NCI-H1105 (cell line): ENCODE measurements at places on chromosomes 5 and 9.

GRCh38 chr9:11992866-11993265 is 700.3 kb upstream of the TYRP1 start:
- no peak for DNase-seq

DNA sequence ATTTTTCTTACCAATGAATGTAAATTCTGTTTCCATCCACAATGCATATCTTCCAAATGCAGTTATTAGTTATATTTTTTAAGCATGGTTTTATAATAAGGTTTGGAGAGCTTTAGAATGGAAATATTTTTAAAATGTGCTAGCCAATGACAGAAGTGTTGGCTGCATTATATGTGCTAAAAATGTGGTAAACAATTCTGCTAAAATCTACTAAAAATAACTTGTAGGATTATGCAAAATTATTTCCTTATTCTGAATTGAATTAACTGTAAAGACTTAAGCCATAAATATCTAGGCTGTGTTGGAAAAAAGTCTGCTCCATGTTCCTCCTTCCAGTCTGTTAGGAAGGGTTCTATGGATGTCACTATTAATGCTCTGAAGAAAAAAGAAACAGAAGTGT is 503.3 kb downstream of the PRR16 start:
- DNase-seq = no peak

DNA sequence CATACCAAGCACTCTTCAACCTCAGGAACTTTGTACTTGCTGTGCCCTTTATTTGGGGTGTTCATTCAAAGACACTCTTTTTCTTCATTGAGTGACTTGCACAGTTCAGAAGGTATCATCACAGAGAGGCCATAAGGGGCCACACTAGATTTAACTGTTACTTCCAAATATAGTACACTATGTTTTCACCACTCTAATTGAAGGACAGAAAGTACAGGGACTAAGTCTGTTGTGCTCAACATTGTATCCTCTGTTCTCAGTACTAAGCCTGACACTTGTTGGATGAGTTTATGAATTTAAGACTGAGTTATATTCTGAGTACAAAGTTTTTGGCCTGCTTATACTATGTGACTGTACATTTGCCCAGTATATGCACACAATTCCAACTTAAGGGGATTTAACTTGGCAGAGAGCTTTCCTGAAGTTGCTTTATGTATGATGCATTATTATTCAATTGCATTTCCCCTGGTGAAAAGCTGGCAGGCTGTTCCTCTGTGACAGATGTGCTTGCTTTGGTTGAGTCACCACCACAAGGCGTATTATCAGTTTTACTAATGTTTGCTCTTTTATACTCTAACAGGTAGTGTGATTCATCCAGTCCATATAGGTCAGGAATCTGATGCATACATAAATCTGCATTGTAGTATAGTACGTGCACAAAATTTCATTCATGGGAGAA is 714.8 kb downstream of the TLR4 start:
- no peak for DNase-seq

GRCh38 chr5:151196556-151197290 is 27.2 kb downstream of the CCDC69 start:
- DNase-seq = no peak

GRCh38 chr5:172564883-172565282 is 76.2 kb upstream of the NEURL1B start:
- DNase-seq = no peak

DNA sequence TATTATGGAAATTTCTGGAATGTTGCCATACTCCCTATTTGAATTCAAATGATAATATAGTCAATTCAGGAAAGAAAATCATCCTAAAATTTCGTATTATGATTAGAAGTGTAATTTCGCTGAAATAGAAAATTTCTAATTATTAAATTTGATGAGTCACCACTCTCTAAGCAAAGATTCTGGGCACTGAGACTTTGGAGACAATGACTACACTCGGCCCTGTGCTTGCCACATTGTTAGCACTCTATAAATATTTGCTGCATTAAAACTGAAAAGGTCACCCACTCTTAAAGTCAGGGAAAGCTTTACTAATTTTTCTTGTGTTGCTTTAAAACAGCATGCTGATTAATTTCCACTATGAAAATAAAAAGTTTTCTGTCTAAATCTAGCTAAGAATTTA is 240.3 kb downstream of the TLE4 start:
- DNase-seq = no peak

DNA sequence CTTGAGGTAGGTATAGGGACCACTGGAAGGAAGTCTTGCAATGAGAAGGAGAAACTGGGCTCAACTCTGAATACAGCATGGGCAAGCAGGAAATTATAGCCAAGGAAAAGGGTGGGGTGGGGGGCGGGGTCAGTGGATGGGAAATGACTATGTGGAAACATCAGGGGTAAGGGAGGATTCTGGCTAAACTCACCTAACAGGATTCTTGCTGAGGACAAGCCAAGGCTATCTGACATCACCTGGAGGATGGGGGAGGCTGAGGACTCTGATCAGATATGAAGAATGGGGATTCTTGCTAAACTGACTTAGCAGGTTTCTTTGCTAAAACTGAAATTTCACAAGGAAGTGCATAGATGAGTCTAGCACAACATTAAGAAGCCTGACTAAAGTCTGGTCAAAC is 40.8 kb downstream of the CTSL start:
- no peak for DNase-seq

- DNase-seq = no peak
Measured at GRCh38 chr5:141529873-141530272, 41.0 kb downstream of the PCDHGC5 start.

GRCh38 chr5:174344335-174344734 is 298.8 kb downstream of the NSG2 start:
- DNase-seq = no peak

GRCh38 chr5:14917719-14918118 is 46.1 kb upstream of the ANKH start:
- DNase-seq = no peak

DNA sequence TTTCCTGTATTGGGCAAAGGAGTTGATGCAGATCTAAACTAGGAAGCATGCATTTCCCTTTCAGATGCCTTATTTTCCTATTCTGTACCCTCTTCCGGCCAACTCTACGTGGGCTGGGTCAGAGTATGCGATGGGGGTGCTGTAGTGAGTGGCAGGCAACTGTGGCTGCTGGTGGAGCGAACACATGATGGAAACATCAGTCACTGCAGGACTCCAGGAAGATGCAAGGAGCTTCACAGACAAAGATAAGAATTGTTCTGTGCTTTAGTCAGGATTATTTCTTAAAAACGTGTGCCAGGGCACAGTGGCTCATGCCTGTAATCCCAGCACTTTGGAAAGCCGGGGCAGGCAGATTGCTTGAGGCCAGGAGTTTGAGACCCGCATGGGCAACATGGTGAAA is 75.1 kb downstream of the PSAT1 start:
- DNase-seq = no peak

DNA sequence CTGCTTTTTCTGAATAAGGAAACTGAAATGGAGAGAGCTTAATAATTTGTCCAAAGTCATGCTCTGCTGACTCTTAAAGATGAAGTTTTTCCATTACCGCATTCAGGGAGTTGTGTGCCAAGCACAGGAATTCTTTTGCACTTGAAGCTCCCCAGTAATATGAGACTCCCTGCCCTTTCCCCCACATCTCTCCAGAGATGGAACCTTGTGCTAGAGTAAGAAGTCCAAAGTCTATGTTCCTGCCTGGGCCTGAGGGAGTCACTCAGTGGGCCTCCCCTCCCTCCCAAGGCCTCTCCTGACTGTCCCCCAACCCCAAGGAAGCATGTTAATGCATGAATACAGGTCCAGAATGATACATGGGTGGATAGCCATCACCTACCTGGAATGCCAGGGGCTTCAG is 173.3 kb upstream of the SEMA6A start:
- no peak for DNase-seq

GRCh38 chr5:126801992-126802294 is 25.0 kb downstream of the LMNB1 start:
- DNase-seq = no peak

- no peak for DNase-seq
Measured at GRCh38 chr5:160071516-160071915, 47.7 kb downstream of the PWWP2A start.

DNA sequence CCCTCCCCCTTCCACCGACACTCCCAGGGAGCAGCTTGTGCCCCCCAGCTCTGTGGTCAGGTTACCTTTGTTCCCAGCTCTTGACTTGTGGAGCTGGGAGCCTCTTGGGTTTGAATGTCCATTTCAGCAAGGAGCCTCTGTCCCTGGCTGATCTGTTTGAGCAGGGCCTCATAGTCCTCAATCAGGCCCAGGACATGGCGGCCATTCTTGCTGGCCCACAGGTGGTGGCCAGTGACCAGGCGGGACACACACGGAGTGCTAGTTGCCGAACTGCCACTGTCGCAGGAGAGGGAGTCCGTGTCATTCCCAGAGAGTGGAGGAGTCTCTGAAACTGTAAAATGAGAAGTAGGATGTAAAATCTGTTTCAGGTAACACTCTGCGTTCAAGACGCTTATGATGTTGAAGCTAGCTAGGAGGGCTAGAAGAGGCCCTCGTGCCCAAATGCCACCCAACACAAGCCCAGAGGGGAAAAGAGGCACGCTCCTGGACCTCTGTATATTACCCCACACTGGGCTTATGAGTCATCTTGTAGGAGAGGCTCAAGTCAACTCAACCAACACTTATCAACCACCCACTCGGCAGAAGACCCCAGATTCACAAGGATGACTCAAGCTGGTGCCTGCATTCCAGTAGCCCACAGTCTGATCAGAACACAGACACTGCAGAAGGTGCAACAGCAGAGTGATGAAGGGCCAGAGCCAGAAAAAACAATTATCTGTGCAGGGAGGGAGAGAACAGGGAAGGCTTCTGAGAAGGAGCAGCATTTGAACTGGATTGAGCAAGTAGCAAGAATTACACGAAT is 177.0 kb downstream of the CDK5RAP2 start:
- DNase-seq = no peak

DNA sequence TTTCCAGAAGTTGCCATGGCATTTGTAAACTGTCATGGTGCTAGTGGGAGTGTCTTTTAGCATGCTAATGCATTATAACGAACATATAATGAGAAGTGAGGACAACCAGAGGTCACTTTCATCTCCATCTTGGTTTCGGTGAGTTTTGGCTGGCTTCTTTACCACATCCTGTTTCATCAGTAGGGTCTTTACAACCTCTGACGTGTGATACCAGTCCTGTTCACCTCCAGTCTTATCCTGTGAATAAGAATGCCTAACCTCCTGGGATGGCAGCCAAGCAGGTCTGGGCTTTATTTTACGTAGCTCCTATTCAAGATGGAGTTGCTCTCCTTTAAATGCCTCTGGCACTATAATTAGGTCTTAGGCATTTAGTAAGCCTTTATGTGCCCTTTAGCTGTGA is 20.4 kb upstream of the RFK start:
- no peak for DNase-seq

GRCh38 chr5:106080535-106080934 is 1590.2 kb downstream of the EFNA5 start:
- no peak for DNase-seq

DNA sequence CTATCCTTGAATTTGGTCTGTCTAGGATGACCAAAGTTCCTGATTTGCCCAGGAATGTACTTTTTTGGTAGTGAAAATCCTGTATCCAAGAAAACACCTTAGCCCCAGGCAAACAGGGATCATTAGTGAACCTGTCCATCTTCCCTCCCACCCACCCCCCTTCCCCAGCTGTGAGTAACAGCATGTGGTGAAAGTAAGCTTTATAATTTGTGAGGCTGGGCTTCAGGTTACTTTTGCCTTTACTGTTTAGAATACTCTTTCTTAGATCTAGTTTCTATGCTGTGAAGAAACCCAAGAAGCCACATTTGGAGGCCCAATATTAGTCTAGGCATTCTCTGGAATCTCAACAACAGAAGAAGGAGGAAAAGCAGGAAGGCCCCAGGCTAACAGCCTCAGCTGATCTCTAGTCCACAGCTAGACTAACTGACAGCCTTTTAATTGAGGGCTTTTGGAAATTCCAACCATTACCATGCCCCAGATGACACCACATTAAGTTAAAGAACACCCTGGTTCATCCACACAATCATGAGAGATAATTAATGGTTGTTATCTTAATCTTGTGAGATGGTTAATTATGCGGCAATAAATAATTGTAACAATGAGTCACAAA is 703.0 kb upstream of the NUDT12 start:
- no peak for DNase-seq

GRCh38 chr5:68047035-68047434 is 168.5 kb upstream of the PIK3R1 start:
- DNase-seq = no peak

- DNase-seq = no peak
Measured at GRCh38 chr9:107878462-107878861, 388.9 kb upstream of the KLF4 start.

- peak; percentile 17 for DNase-seq
Measured at GRCh38 chr5:170638454-170639220, 134.8 kb downstream of the KCNIP1 start.

GRCh38 chr5:89584339-89584956 is 701.5 kb upstream of the MEF2C start:
- DNase-seq = no peak

DNA sequence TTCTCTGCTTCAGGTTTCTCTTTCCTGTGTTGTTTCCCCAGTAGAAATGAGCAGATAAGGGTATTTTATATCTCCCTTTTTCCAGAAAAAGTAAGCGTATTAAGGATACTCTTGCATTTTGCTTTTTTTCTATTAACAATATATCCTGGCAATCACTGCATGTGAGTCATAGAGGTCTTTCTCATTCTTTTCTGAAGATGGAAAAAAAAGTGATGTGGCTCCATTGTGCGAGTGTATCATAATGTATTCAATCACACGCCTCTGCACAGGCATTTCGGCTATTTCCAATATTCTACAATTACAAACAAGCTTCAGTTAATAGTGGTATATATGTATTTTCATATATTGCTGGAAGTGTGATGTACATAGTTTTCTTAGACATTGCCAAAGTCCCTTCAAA is 155.9 kb downstream of the MED27 start:
- no peak for DNase-seq

DNA sequence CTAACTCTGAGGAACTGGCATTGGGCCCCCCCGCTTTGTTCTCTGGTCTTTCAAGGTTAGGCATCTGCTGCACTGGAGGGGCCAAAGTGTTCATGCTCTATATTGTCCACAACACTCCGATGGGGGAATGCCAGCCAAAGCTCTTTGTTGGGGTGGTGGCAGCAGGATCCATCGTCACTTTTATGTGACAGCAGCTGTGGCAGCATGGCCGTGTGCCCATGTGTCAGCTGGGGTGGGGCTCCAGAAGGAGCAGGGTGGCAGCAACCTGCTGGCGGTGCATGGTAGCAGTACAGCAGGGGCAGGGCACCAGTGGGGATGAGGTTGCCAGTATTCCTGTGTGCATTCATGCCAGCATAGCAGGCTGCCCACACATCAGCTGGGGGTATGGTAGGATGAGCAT is 28.2 kb downstream of the ITGA2 start:
- DNase-seq = no peak

- DNase-seq = peak; percentile 80
Measured at GRCh38 chr5:159655757-159656409, 260.4 kb upstream of the ADRA1B start.

DNA sequence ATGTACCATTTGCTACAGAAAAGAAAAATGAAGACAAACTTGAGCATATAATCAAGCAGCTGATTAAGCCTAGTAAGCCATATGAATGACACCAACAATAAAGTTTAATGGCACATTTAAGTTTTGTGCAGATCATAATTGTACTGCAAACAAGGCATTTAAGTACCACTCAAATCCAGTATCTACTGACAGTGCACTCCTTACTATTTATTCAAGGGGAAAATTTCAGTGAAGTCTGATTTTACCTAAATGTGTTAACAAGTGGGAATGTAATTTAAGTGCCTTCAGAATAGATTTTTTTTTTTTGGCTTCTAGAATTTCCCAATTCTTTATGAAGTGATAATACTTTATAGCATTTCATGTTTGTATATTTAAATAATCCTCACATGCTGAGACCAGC is 341.0 kb upstream of the POU5F2 start:
- peak; percentile 33 for DNase-seq

GRCh38 chr5:156087577-156088110 is 239.3 kb upstream of the SGCD start:
- no peak for DNase-seq
